ENCODE measurements at places on chromosomes 1 and 21.

DNA sequence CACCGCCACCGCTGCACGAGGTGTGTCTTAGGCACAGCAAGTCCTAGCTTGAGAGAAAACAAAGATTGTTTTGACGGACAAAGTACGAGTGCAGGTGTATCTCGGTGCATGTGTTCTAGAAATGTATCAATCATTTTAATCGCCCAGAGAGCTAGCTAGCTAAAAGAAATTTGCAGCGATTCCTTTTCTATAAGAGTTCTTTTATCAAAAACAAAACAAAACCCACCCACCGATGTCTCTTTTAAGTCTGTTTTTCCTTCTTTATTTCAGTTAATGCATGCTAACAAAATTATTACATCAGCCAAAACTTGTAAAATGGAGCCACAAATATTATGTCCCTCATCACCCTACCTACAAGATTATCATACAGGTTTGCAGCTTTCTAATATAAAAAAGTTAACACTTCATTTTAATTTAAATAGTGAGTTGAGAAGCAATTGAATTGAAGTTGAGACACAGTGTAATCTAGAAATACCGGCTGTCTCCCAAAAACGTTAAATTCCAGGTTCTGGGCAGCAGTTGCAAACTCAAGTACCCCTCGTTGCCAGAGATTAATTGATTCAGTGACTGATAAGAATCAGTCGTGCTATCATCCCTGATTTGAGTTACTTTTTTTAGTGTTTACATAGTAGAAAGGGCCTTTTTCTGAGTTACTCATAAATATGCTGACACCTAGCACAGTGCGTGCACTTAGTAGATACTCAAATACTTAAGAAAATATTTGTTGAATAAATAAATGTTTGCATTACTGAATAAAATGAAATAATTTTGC lies 1.5 kb upstream of the SYDE2 start:
- DNase-seq, result no peak

DNA sequence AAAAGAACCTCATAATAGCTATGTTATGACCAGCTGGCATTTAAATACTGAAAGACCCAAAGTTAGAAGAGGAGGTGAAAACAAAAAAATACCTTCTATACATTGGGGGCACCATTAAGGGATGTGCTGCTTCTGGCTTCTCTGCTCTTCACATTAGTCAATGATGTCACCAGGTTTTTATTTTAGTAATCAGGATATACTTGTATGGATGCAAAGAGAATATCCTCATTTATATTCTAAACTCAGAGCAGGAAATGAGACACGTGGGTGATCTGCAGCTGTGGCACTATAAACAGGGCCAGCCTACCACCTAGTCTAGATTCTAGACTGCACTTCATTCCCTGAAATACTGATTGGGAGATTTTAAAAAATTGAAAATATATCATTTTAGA lies 51.2 kb downstream of the WLS start:
- no peak for DNase-seq

- DNase-seq, result peak; percentile 63
Observed at GRCh38 chr1:8598060-8598724, 219.2 kb downstream of the RERE start.

GRCh38 chr1:232422898-232423297 lies 207.0 kb downstream of the SIPA1L2 start:
- no peak for DNase-seq

DNA sequence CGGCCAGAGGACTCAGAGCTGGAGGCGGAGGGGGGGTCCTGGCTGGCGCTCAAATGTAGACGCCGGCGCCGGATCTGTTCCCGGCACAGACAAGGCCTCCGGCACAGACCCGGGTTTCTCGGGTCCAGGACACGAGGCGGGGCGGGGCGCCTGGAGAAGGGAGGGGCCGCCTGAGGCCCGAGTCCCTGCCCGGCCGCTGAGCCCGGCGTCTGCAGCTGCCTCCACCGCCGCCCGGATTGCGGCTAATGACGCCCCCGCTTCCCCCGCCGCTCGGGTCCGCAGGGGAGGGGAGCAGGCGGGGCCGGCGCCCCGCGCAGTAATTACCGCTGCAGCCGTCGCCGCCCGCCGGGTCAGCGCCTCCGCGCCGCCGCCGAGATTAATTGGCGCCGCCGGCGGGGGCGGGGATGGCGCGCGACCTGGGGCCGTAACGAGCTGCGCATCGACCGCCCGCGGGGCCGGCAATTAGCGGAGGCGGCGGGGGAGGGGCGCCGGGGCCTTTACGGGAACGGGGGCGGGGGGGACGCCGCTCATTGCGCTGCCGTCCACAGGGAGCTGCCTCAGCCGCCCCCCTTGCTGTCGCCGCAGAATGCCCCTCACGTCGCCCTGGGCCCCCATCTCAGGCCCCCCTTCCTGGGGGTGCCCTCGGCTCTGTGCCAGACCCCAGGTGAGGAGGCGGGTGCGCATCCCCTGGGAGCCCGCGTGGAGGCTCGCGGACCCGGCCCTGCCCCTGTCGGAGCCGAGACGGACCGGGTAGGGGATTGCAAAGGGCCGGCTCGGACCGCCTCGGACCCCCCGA lies 17.3 kb downstream of the NOC2L start:
- no peak for DNase-seq

Data from NCI-H1694 (cell line).